ENCODE measurements at places on chromosomes 11 and 22.

GRCh38 chr11:2528301-2529050, 83.7 kb downstream of the KCNQ1 start:
- no peak for DNase-seq

GRCh38 chr11:87425391-87425790, 387.7 kb downstream of the TMEM135 start:
- DNase-seq, result peak; percentile 5

GRCh38 chr11:10494636-10495463, 39.8 kb downstream of the AMPD3 start:
- no peak for DNase-seq

- DNase-seq, result no peak
These were observed 575.3 kb upstream of the B3GAT1 start for GRCh38 chr11:134987223-134987768.

GRCh38 chr11:85164743-85165142, 462.4 kb downstream of the DLG2 start:
- DNase-seq, result no peak

DNA sequence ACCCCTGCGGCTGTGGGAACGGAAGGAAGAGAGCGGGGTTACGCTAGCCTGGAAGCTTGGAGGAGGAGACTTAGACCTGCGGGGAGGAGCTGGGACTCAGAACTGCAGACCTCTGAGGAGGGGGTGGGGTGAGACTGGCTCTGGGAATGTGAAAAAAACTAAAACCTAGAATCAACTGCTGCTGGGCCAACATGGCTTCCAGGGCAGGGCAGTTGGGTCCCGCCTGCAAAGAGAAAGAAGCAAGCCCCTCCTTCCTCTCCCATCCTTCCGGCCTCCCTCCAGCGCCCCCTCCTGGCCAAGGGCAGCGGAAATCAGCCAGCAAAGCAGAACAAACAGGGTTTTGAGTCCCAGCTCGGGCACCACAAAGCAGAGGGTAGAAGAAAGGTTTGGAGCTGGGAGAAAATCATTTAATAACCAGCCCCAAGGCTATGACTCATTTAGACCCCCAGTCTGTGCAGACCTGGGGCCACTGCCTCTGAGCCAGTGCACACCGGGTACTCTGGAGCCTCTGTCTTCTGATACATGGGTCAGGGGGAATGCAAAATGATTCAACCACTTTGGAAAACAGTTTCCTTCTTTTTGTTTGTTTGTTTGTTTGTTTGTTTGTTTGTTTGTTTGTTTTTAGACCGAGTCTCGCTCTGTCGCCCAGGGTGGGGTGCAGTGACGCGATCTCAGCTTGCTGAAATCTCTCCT, 7.3 kb upstream of the NCF4 start:
- DNase-seq, result peak; percentile 86

DNA sequence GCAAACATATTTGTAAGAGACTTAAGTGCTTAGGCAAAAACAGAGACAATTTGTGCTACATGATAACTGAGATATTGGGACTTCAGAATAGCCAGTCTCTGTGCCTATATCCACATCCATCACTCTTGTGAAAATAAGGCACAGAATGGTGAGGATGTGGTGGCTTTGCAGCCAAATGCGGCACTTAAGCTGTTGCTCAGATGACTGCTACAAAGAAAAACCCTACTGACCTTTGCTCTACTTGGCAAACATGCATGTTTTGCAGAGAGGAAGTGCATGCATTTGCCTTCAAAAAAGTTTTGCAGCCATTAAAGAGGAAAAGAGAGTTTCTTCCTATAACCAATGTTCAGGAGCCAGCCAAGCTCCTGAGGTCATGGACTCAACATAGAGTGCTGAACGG, 675.0 kb upstream of the KIRREL3 start:
- DNase-seq, result no peak

DNA sequence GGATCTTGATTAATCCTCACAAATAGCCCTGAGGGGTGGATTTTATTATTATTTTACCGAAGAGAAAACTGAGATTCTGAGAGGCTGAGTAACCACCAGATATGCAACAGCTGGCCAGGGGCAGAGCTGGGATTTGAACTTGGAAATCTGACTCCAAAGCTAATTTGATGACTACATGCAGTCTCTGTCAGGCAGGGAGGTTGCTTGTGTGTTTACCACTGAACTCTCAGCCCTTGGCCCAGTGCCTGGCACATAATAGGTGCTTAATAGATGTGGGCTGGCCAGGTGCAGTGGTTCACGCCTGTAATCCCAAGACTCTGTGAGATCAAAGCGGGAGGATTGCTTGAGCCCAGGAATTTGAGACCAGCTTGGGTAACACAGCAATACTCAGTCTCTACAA, 121.7 kb upstream of the CRYBB3 start:
- DNase-seq, result no peak

DNA sequence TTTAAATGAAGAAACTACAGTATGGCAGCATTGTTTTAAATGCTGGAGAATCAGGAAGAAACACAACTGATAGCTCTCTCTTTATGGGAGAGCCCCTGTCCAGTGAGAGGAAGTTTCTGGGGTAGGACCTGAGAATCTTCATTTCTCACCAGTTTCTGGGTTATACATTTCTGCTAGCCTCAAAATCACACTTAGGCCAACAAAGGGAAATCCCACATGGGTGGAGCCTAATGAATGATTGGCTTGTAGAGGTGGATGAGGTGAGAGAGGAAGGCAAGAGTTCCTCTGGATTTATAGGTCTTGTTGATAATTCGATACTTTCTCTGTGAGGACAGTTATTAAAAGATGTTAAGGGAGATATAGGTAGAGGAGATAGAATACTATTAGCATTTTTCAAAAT, 1397.3 kb upstream of the TENM4 start:
- DNase-seq, result no peak

DNA sequence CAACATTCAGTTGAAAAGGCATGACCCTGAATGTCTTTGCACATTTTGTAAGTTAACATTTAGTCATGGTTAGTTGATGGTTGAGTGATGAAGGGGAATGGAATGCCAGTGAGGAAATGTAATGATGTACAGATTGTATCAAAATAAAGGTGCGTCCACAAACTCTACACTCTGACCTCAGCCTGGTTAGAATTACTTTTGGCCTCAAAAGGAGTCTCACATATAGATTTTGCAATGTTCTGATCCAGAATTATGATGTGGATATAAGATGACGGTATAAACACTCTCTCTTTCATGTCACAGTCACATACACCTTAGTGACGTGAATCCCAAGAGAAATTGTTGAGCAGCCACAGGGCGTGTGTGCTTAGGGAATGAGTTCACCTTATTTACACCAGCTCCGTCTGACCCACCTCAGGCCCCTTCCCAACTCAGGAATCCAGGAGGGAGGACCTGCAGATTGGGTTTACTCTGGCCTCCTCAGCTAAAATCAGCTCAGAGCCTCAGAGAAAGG, 100.1 kb downstream of the RDX start:
- DNase-seq, result peak; percentile 47

GRCh38 chr22:43828998-43829782, 17.1 kb upstream of the EFCAB6 start:
- peak; percentile 39 for DNase-seq

GRCh38 chr11:47395223-47396048, 13.0 kb upstream of the SLC39A13 start:
- no peak for DNase-seq

- no peak for DNase-seq
These were observed 90.3 kb downstream of the BLID start for GRCh38 chr11:122025757-122026156.

DNA sequence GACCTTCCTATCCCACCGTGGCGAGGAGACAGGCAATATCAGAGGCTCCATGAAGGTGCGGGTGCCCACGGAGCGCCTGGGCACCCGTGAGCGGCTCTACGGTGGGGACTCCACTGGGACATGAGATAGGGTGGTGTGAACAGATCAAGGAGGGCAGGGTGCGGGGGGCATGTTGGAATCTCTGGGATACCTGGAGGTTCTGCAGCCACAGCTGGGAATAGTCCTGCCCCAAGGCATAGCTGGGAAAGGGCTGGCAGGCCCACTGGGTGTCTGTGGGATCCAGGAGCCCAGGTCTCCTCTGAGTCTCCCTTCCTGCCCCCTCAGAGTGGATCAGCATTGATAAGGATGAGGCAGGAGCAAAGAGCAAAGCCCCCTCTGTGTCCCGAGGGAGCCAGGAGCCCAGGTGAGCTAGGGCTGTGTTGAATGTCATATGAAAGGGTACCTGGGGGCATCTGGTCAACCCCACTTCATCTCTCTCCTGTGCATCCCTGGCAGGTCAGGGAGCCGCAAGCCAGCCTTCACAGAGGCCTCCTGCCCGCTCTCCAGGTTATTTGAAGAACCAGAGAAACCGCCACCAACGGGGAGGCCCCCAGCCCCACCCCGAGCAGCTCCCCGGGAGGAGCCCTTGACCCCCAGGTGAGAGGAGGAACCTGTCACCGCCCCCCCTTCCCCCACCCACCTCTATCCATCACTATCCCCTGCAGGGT, 8.5 kb downstream of the PHOX2A start:
- DNase-seq, result no peak

DNA sequence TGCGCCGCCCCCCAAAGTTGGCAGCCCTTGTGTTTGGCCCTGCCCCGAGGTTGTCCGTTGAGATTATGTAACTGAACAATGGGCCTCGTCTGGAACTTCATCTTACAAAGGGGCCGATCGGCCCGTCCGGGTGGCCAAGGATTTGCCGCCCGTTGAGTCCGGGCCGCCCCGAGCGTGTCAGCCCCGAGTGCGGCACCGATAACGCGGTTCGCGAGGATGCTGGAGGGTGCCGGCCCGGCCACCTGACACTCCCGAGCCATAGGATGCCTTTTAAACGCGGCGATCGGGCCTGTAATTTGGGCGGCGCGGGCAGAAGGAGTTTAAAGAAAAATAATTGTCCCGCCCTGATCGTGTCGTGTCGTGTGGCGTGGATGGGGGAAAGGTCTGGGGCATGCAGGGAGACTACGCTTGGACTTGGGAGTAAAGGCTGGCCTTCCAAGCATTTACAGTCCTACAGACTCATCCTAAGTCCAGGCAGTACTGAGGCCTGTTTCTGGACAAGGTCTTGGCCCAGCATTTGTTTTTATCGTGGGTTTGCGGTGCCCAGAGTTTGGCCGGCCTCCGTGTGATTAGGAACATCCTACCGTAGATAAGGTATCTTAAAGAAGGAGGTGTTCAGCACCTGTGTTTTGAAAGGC, 1.3 kb downstream of the WEE1 start:
- DNase-seq, result no peak

DNA sequence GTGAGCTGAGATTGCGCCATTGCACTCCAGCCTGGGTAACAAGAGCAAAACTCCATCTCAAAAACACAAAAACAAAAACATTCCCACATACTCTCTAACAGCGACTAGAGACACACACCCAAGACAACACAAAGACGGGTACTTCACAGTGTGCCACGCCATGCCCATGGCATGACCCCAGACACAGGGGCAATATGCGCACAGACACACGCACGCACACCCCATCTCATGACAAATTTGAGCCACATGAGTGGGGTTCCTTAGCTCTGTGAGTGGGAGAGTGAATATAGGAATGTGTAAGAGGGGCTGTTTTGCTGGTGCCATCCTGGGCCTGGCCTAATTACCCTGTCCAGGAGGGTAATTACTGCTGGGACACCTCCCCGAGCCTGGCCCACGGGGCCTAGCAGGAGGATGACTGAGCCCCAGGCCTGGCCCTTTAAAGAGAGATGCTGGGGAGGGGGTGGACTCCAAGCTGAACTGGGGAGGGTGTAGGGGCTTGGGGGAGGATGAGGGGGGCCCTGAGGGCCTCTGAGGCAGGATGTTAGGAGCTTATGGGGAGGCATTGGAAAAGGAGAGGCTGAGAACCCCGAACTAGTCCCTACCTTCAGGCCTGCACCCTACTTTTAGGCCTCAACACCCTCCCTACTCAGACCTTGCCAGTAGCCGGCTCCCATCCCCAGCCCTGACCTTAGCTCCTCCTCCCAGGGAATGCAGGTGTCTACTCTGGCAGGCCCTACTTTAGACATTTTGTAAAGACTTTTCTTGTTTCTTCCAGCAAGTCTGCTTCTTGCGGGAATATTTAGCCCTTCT, 1.5 kb downstream of the LTBP3 start:
- DNase-seq, result no peak

DNA sequence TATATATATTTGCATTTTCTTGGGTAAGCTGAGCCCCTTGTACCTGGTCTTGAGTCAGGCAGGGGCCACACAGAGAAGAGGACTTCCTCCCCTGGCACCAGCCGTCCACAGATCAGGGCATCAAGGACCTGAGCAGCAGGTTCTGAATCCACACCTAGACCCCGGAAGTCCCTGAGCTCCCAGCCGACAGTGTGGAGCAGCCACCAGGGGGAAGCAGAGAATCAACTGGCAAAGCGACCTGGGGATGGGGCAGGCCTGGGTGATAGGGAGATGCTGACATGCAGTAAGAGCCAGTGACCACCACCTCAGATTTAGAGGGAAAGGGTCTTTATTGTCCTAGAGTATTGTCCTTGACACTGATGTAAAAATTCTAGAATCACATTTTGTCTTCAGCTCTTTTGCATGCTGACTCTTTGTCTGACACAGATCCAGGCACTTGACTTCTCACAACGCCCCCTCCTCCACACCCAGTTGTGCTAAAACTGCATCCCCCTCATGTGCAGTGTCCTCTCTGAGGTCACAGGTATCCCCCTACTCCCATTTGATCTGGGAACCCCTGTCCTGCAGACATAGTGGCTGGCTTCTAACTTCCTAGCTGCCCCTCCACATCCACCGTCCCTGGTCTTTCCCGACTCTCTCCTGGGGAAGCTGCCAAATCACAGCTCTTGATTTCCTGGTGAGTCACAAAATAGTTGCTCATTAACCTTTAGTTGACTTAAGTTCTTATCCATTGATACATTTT, 109.3 kb downstream of the GGTLC2 start:
- peak; percentile 74 for DNase-seq

- DNase-seq, result no peak
These were observed 7.9 kb upstream of the NELL1 start for GRCh38 chr11:20661445-20661844.

- DNase-seq, result peak; percentile 39
These were observed 32.3 kb downstream of the PISD start for GRCh38 chr22:31629741-31630184.

- DNase-seq, result peak; percentile 70
These were observed 114.2 kb downstream of the CCDC34 start for GRCh38 chr11:27248576-27249509.

DNA sequence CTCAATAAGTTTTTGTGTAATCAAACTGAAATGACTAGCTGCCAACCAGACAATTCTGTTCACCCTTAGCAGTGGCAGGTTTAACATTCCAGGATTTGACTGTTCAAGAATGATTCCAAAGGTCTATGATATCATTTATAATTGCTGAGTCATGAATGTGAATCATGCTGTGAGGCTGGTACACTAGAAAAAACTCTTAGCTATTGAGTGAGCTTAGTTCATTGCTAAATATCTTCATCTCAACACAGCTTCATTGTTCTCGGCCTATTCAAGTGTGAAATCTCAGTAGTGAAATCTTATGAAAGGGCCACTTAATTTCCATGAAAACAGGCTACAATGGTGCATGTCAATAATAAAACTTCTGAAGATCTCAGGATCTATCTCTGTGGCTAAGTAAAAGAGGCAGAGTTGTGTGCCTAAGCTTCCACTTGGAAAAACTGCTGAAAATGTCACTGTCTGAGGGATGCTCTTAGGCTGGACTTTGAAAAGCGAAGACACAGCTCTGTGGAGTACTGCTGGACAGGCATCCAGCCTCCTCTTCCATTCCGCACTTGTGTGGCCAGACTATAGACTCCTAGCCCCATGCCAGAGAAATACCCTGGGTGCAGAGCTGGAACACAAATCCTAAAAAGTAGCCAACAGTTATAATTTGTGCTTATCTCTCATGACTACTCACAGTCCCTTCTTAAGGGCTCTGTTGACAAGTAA, 12.8 kb downstream of the AQP11 start:
- DNase-seq, result no peak

GRCh38 chr22:30183861-30184278, 62.7 kb downstream of the LIF start:
- DNase-seq, result no peak

GRCh38 chr11:134252346-134253187, 585 bp downstream of the THYN1 start:
- DNase-seq, result no peak
